Left lung (tissue), 14 donors: ENCODE measurements at places on chromosomes 2 and 18.

DNA sequence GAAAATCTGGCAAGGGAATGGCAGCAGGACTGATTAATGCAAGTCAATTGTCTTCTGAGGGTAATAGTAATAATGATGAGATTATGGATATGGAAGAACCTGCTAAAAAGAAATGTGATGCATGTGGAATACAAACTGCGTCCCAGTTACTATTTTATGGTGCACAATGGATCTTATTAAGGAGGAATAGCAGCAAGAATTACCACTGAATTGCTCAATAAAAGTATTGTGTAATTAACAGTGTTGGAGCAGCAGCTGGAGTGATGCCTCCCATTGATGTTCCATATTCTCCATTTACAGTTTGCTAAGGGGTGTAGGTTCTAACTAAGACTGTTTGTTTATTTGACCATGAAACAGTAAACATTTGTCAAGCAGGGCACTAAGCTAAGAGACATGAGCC is 167.9 kb downstream of the HRH4 start:
- no peaks in the 10 kb centered on the region for H3K27me3 ChIP-seq
- no peak overlapping the region for H3K4me3 ChIP-seq
- H3K27ac ChIP-seq = no peak overlapping the region
- no peaks in the 10 kb centered on the region for H3K36me3 ChIP-seq
- no peak for DNase-seq
- no peaks in the 10 kb centered on the region for H3K4me1 ChIP-seq

DNA sequence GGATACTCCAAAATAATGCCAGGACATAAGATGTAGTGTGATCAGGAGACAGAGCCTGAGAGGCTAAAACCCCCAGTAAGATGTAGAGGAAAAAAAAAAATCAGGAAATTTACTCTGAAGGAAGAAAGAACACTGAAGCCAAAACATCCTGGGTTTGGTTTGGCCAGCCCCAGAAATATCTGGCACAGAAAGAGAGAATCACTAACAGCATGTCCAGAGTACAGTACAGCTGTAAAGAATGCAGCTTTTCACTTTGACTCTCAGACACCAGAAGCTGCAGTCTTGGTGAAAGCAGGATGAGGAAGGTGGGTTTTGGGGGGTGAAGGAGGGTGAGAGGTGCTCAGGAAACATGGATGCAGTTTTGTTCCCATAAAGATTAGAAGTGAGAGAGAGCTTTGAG is 1577.7 kb upstream of the ACVR2A start:
- H3K4me1 ChIP-seq = no peaks in the 10 kb centered on the region
- no peaks in the 10 kb centered on the region for H3K27me3 ChIP-seq
- H3K36me3 ChIP-seq = no peaks in the 10 kb centered on the region
- H3K4me3 ChIP-seq = no peak overlapping the region
- no peak overlapping the region for H3K27ac ChIP-seq

- DNase-seq = no peak
- H3K27ac ChIP-seq = no peak overlapping the region
- H3K4me1 ChIP-seq = no peaks in the 10 kb centered on the region
- H3K27me3 ChIP-seq = no peaks in the 10 kb centered on the region
- no peak overlapping the region for H3K4me3 ChIP-seq
- H3K36me3 ChIP-seq = no peaks in the 10 kb centered on the region
These were observed 25.7 kb downstream of the PLA2R1 start for GRCh38 chr2:160036736-160037135.

- no peaks in the 10 kb centered on the region for H3K36me3 ChIP-seq
- H3K27ac ChIP-seq = no peak overlapping the region
- H3K4me1 ChIP-seq = no peaks in the 10 kb centered on the region
- no peaks in the 10 kb centered on the region for H3K27me3 ChIP-seq
- no peak overlapping the region for H3K4me3 ChIP-seq
These were observed 32.4 kb upstream of the RBBP8 start for GRCh38 chr18:22900558-22901238.

- H3K4me1 ChIP-seq = no peaks in the 10 kb centered on the region
- DNase-seq = no peak
- no peaks in the 10 kb centered on the region for H3K36me3 ChIP-seq
- no peak overlapping the region for H3K27ac ChIP-seq
These were observed 67.4 kb upstream of the GALNT5 start for GRCh38 chr2:157190151-157190550.

DNA sequence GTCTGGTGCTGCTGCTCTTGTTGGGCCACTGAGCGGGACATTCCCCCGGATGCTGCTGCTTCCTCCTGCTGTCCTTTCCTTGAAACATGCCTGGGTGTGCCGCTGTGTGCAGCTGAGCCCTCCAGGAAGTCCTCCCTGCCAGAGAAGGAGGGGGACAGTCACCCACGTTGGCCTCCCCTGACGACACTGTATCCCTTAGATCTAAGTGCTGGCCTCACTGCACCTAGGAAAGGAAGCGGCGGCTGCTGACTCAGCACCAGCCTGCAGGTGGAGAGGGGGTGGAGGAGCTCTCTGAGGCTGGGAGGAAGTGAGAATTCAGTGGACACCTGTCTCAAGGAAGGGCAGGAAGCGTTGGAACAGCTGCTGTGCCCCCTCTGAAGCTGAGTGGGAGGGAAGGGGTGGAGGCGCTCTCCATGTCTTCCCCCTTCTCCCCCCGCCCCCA is 239.8 kb downstream of the HAUS1 start:
- no peaks in the 10 kb centered on the region for H3K36me3 ChIP-seq
- H3K4me3 ChIP-seq = no peak overlapping the region
- H3K27me3 ChIP-seq = no peaks in the 10 kb centered on the region
- H3K4me1 ChIP-seq = peaks cover 4% of the 10 kb centered on the region

DNA sequence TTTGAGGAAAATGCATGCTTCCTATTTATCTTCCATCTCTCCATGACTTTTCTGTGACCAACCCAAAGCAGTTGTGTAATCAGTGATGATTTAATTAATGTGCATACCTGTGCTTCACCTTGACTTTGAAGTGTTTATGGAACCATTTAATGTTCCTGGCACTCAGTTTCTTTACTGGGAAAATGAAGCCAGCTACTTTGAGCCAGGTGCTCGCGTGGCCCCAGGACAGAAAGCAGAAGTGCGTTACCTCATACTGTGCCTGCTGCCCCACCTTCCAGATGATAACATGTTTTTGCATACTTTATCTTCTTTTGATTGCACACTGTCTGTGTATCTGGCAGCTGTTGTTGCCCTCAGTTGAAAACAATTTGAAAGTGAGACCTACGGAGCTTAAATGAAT is 61.3 kb downstream of the PMAIP1 start:
- no peaks in the 10 kb centered on the region for H3K27me3 ChIP-seq
- H3K36me3 ChIP-seq = no peaks in the 10 kb centered on the region
- DNase-seq = no peak
- H3K27ac ChIP-seq = no peak overlapping the region
- H3K4me1 ChIP-seq = no peaks in the 10 kb centered on the region
- no peak overlapping the region for H3K4me3 ChIP-seq

DNA sequence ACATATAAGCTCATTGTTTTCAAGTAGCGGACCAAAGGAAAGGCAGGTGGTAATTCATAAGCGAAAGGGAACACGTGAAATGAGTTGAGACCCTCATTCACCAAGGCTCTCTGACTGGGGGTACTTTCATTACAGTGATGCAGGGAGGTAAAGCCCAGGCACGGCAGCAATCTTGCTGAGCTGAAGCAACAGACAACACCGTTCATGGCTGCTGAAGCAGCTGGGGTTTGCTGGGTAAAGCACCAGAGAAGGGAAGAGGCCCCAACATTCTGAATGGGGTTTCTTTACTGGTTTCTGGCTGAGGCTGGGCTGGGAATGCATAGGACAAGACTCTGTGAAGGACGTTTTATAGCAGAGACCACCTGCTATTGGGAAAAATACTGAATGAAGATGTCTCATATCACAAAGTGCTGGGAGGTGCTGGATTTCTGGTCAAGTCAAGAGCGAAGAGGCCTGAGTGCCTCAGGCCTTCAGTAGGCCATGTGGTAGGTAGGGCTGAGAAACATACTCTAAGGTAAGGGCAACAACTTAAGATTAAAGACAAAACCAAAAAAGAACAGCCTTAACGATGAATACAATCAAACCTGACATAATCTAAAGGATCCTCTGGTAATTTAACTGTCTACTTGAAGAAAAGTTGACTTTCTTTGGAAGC is 324.7 kb upstream of the PIK3C3 start:
- no peak overlapping the region for H3K4me3 ChIP-seq
- no peaks in the 10 kb centered on the region for H3K36me3 ChIP-seq
- H3K27me3 ChIP-seq = no peaks in the 10 kb centered on the region
- H3K4me1 ChIP-seq = no peaks in the 10 kb centered on the region
- no peak for DNase-seq

GRCh38 chr2:209581040-209581439 is 157.2 kb downstream of the MAP2 start:
- H3K27ac ChIP-seq = no peak overlapping the region
- no peaks in the 10 kb centered on the region for H3K4me1 ChIP-seq
- no peaks in the 10 kb centered on the region for H3K36me3 ChIP-seq
- H3K27me3 ChIP-seq = no peaks in the 10 kb centered on the region

DNA sequence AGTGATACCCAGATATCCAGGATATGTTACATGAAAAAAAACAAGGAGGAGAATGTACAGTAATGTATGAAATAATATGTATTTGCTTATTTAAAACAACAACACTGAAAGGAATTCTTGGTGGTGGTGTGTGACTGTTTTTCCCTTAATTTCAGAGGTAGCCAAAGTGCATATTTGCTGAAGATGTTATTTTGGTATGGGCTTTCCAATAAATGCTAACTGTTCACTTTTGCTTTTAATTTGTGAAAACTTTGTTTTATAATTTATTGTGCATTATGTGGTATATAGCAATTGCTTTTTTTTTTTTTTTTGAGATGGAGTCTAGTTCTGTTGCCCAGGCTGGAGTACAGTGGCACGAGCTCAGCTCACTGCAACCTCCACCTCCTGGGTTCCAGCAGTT is 7.6 kb downstream of the CCNYL1 start:
- H3K4me1 ChIP-seq = no peaks in the 10 kb centered on the region
- H3K36me3 ChIP-seq = peaks cover 10% of the 10 kb centered on the region
- no peak overlapping the region for H3K27ac ChIP-seq
- no peak overlapping the region for H3K4me3 ChIP-seq
- no peak for DNase-seq

GRCh38 chr2:29323961-29324360 is 208.7 kb downstream of the CLIP4 start:
- DNase-seq = no peak
- no peaks in the 10 kb centered on the region for H3K27me3 ChIP-seq
- H3K27ac ChIP-seq = no peak overlapping the region
- no peaks in the 10 kb centered on the region for H3K36me3 ChIP-seq
